Tongue (tissue), 3 donors: ENCODE measurements at places on chromosomes 11 and 22.
A peak's percentile ranks its signal among the peaks of the same experiment; 100 is the strongest.

- peak; percentile 84 for DNase-seq
Observed at GRCh38 chr11:67276781-67277230, 10.5 kb downstream of the GRK2 start.

- DNase-seq = no peak
Observed at GRCh38 chr22:43910178-43910695, 13.4 kb upstream of the PNPLA3 start.

- DNase-seq = no peak
Observed at GRCh38 chr11:19419808-19420207, 179.1 kb upstream of the E2F8 start.

DNA sequence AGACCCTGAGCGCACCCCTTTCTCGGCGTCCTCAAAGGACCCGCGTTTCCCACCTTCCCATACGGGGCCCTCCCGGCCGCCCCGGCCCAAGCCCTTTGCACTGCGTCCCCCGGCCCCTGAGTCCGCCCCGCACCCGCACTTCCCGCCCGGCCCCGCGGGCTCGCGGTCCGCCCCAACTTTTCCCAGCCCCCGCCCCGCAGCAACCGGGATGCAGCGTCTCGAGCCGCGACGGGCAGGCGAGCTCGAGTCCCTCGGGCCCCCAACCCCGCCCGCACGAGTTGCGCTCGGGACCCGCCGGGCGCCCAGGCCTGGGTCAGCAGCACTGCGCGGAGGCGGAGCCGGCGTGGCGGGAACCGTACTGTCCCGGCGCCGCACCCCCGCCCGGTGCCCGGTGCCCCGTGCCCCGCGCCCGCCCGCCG, 371 bp downstream of the SMCO4 start:
- peak; percentile 47 for DNase-seq
